ENCODE measurements at places on chromosomes 16 and 17. TPM values are rescaled to one million over a fixed set of nuclear protein-coding genes. Genes with fewer than 3 reads are reported as not detected.

Gene ACAP1
- total RNA-seq, result 2.4 TPM

Gene ZP2
- not detected for total RNA-seq

Gene KCNJ2
- 0.08 TPM for total RNA-seq

Gene NTHL1
- total RNA-seq, result 36.2 TPM

Gene TEKT1
- total RNA-seq, result 0.07 TPM

Gene CPHXL2
- not detected for total RNA-seq

Gene TM4SF5
- 0.49 TPM for total RNA-seq

Gene TBKBP1
- total RNA-seq, result 4.8 TPM

Gene GRIN2C
- 0.26 TPM for total RNA-seq

Gene KRTAP1-5
- not detected for total RNA-seq

Gene TSNAXIP1
- total RNA-seq, result 0.60 TPM

Gene BAIAP3
- 0.95 TPM for total RNA-seq

Gene ATP2A3
- 4.6 TPM for total RNA-seq

Gene DPEP2
- not detected for total RNA-seq

Gene CHST4
- total RNA-seq, result 0.13 TPM

Gene KRT27
- not detected for total RNA-seq

Gene TP53TG3C
- total RNA-seq, result not detected

Gene ABCC12
- 0.02 TPM for total RNA-seq

Gene HSD17B1
- total RNA-seq, result 1.5 TPM

Gene METTL2A
- 28.5 TPM for total RNA-seq

Gene KCTD2
- 32.3 TPM for total RNA-seq

Gene TBC1D26
- not detected for total RNA-seq

Gene EFNB3
- 1.3 TPM for total RNA-seq

Gene TPSAB1
- total RNA-seq, result not detected

Gene RRN3
- 42.5 TPM for total RNA-seq

Gene PKMYT1
- 67.8 TPM for total RNA-seq

Gene SOX15
- total RNA-seq, result 0.16 TPM

Gene OR1A2
- not detected for total RNA-seq

Gene CACNG1
- total RNA-seq, result 0.22 TPM

Gene HOXB4
- 0.12 TPM for total RNA-seq

Gene LUC7L3
- 83.2 TPM for total RNA-seq

Gene HEATR9
- total RNA-seq, result not detected

Gene C17orf113
- total RNA-seq, result 0.73 TPM

Gene KRTAP4-9
- total RNA-seq, result not detected

Gene TNFRSF13B
- not detected for total RNA-seq

Gene ARHGAP23
- 65.4 TPM for total RNA-seq

Gene RNF222
- total RNA-seq, result not detected

Gene KCNJ12
- total RNA-seq, result 1.6 TPM

Gene OR3A3
- not detected for total RNA-seq

Gene DHX40
- 31.6 TPM for total RNA-seq

Gene SLFN12L
- total RNA-seq, result not detected

Gene TMEM98
- 48.6 TPM for total RNA-seq

Gene APPBP2
- total RNA-seq, result 16.5 TPM

Gene RAP1GAP2
- 30.8 TPM for total RNA-seq

Gene TBC1D28
- total RNA-seq, result not detected

Gene WSCD1
- 3.3 TPM for total RNA-seq

Gene MYH1
- total RNA-seq, result not detected

Gene ENPP7
- not detected for total RNA-seq

Gene ZNF646
- 9.3 TPM for total RNA-seq

Gene TEX19
- total RNA-seq, result 0.49 TPM

Gene RNU2-1
- not detected for total RNA-seq

Gene SULT1A1
- total RNA-seq, result 5.2 TPM

Gene SPNS1
- 83.6 TPM for total RNA-seq

Gene SCIMP
- not detected for total RNA-seq

Gene ANKRD11
- total RNA-seq, result 117 TPM

Gene PRPSAP2
- 41.1 TPM for total RNA-seq

Gene MED13
- 19.0 TPM for total RNA-seq

Gene NLGN2
- total RNA-seq, result 17.5 TPM
